ENCODE measurements at places on chromosomes 13 and 19.
A peak's percentile ranks its signal among the peaks of the same experiment; 100 is the strongest.

DNA sequence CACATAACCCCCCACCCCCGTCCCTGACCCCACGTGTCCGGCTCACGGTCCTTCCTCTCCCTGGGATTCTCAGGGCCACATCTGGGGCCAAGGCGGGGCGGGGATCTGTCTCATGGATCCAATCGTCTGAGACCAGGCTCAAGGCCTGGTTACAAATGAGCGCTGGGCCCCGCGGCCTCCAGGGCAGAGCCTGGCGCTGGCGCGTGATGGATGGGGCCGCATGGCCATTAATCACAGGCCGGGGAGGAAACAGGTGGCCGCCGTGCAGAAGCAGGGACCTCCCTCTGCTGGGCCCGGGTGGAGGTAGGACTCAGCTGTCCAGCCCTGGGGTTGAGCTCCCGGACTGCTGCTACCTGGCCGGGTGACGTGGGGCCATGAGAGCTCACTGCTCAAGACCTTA is 5.8 kb upstream of the TLE5 start:
- no peak overlapping the region for H3K27ac ChIP-seq
- H3K4me3 ChIP-seq = no peak overlapping the region
- no peaks in the 10 kb centered on the region for H3K36me3 ChIP-seq

DNA sequence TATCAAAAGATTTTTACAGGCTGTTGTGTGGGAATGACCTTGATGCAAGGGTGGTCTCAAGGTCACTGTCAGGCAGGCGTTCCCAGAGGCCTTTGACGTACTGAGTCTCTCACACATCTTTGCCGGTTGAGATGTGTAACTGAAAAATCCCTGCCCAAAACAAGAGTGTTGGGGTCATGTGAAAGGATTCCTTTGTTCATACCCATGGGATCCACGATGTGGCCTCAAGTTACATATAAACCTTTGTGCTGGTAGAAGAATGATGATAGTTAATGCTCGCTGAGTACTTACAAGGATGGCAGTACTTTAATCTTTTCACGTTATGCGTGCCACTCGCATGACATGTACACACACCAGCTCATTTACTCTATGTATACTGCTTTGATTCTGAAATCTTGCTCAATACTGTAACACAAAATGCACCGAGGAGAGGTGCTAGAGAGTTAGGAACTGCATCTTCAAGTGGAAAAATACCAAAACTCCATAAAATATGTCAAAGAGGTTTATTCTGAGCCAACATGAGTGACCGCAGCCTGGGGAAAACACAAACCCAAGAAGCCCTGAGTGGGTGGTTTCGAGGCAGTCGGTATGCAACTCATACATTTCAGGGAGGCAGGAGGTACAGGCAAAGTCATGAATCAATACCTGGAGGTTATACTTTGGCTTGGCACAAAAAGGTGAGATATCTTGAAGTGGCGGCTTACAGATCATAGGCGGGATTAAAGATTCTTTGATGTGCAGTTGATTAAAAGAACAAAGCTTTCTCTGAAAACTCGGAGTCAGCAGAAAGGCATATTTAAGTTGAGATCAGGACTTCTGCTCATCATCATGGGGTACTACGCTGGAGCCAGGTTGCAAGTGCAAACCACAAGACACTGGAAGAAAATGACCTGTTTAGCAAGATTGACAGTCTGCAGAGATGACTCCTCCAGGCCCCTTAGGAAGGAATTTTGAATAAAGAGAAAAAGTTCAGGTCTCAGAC is 87.4 kb upstream of the ARHGEF7 start:
- no peak overlapping the region for H3K27ac ChIP-seq
- peaks cover 6% of the 10 kb centered on the region for H3K27me3 ChIP-seq
- H3K4me3 ChIP-seq = no peak overlapping the region
- DNase-seq = no peak
- no peaks in the 10 kb centered on the region for H3K4me1 ChIP-seq

GRCh38 chr19:4474514-4475022 is 2.5 kb downstream of the HDGFL2 start:
- H3K4me1 ChIP-seq = peaks cover 35% of the 10 kb centered on the region
- no peak for DNase-seq
- H3K36me3 ChIP-seq = peaks cover 37% of the 10 kb centered on the region
- H3K27me3 ChIP-seq = no peaks in the 10 kb centered on the region
- H3K4me3 ChIP-seq = peak overlapping the region; percentile 98

GRCh38 chr19:37329686-37330085 is 41.2 kb upstream of the ZNF527 start:
- H3K4me3 ChIP-seq = no peak overlapping the region
- no peaks in the 10 kb centered on the region for H3K27me3 ChIP-seq
- H3K27ac ChIP-seq = no peak overlapping the region

Measured in left ventricle myocardium inferior (tissue), 1 donor.